ENCODE measurements at places on chromosomes 6 and 20.

GRCh38 chr20:46965477-46965876 is 70.8 kb downstream of the EYA2 start:
- DNase-seq, result no peak

- DNase-seq, result no peak
These were observed 119.8 kb upstream of the AKAP12 start for GRCh38 chr6:151119823-151120524.

DNA sequence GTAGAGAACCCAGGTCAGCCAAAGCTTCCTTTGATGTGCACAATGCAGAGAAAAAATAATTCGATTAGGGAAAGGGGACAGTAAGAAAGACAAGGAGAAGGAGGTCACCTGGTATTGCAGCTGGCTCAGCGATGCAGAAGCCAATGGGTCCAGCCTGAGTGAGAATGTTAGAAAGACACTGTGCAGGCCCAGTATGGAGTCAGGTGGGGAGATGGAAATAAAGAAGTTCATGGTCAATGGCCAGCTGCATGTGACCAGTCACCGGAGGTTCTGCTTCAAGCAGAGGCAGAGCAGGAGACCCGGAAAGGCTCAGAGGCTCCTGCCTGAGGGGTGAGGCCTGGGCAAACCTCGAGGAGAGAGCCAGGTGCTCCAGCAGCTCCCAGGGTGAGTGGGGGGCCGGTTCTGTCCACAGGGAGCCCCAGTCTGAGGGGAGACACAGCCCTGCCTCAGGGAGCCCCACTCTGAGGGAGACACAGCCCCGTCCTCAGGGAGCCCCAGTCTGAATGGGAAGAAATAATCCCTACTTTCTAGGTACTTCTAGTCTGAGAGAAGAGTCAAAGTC is 51.3 kb downstream of the LRFN2 start:
- no peak for DNase-seq

DNA sequence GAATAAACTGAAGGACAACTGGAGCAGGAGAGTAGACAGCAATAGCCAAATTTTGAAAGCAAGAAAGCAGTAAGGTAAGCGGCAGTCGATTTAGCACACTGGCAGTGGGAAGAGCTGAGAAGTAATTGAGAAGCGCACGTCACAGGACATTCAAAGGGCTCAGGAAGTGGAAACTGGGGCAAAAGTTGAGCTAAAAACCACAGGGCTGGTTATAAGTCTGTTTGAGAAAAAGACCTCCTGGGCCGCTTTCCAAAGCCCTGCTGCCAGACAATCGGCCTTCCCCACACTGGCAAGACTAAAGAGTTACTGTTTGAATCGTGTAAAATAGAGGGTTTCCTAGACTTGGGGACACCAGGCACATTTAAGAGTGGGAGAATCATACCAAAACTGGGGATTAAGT is 161.4 kb downstream of the DNAH8 start:
- DNase-seq, result no peak

GRCh38 chr6:16148498-16148897 is 19.6 kb downstream of the MYLIP start:
- no peak for DNase-seq

- DNase-seq, result no peak
These were observed 20.0 kb upstream of the PXDC1 start for GRCh38 chr6:3771407-3772011.

- DNase-seq, result no peak
These were observed 381 bp downstream of the MAP3K7 start for GRCh38 chr6:90586546-90586835.

GRCh38 chr6:5781966-5782556 is 224.7 kb downstream of the NRN1 start:
- no peak for DNase-seq

GRCh38 chr20:62824476-62825332 is 7.9 kb downstream of the COL9A3 start:
- peak; percentile 54 for DNase-seq

GRCh38 chr6:118859517-118860064 is 34.4 kb upstream of the ASF1A start:
- DNase-seq, result no peak

DNA sequence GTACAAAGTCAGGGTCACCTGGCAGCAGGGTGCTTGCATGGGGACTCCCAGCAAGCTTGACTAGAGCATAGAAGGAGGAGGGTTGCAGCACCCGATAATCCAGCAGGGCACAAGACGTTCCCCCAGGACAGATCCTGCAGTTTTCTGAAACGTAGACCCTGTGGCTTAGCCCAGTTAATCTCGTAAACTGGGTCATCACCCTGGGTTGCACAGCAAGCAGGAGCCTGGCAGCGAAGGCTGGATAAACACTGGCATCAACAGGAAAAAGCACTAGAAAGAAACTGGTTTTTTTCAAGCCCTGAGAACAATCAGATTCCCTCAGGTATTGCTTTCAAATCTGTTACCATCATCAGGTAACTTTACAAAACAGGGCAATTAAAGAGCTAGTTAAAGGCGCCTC is 92.6 kb downstream of the PDE7B start:
- no peak for DNase-seq

GRCh38 chr6:105678516-105678915 is 275.6 kb upstream of the PREP start:
- no peak for DNase-seq

DNA sequence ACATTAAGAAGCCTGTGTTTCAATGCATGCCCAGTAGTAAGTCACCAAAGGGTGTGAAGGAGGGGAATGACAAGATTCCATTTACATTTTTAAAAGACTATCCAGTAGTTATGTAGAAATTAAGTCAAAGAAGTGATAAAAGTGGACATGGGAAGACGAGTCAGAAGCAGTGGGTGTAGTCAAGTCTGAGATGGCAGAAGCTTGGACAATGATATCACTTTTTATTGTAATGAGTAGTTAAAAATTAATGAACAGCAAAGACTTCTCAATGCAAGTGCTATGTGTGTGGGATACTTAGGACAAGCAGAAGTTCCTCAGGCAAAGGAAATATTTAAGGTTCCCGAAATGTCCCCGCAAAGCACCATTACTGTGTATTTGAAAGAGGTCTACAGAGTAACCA is 156.0 kb downstream of the DST start:
- no peak for DNase-seq

GRCh38 chr20:36471885-36472636 is 69.3 kb upstream of the MYL9 start:
- DNase-seq, result no peak

- no peak for DNase-seq
These were observed at the start of gene OR2B2 for GRCh38 chr6:27911956-27912446. Gene OR2B2 (minus strand): TSS chr6:27912396. CDS start chr6:27912319, 77 bp downstream.

DNA sequence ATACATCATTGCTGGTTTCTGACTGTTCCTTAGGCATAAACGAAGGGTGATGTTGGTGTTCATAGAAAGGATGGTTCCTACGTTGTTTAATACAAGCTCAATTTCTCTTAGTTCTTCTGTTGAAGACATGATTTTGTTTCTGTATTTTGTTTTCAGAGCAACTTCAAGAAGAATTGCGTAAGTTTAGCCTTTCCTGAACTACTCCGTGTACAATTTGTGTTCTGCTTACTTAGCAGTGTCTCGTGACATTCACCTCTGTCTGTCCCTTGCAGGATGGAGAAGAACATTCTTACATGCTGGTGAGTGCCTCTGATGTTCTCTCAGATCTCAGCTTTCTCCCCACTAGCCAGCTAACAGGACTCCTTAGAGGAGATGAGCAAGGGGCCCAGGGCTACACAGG is 7.6 kb downstream of the BTN2A2 start:
- no peak for DNase-seq

GRCh38 chr6:125804264-125804663 is 13.5 kb downstream of the NCOA7 start:
- no peak for DNase-seq
